Body of pancreas (tissue), 4 donors: ENCODE measurements at places on chromosomes 4 and X. TPM values are rescaled to one million over a fixed set of nuclear protein-coding genes. Genes with fewer than 3 reads are reported as not detected.

- DNase-seq, result no peak
Measured at GRCh38 chr4:134343081-134343480, 141.5 kb upstream of the PABPC4L start.

DNA sequence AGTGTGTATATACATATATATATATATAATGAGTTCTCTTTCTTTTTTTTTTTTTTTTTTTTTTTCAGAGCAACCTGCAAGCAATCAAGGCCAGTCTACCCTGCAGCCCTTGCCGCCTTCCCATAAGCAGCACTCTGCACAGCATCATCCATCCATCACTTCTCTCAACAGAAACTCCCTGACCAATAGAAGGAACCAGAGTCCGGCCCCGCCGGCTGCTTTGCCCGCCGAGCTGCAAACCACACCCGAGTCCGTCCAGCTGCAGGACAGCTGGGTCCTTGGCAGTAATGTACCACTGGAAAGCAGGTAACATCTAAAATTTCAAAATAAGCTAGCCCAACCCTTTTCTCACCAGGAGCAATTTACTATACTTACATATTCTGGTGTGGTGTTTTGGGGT lies 316.3 kb downstream of the DCTD start:
- no peak for DNase-seq

DNA sequence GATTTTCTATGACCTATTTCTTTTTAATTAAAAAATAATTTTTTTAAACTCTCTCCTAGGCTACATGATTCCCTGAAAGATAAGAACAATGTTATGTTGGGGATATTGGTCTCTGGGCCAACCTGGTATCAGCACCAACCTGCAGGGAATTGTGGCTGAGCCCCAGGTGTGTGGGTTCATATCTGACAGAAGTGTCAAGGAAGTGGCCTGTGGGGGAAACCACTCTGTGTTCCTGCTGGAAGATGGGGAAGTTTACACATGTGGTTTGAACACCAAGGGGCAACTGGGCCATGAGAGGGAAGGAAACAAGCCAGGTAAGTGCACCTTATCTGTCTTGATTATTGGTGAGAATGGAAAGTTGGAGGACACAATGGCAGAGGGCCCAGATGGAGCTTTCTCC lies 13.5 kb downstream of the HERC3 start:
- no peak for DNase-seq

The ZAR1 gene
- total RNA-seq, result not detected

The SLC6A14 gene
- total RNA-seq, result not detected
